ENCODE measurements at places on chromosomes 4 and X. TPM values are rescaled to one million over a fixed set of nuclear protein-coding genes. Genes with fewer than 3 reads are reported as not detected.
A peak's percentile ranks its signal among the peaks of the same experiment; 100 is the strongest.

DNA sequence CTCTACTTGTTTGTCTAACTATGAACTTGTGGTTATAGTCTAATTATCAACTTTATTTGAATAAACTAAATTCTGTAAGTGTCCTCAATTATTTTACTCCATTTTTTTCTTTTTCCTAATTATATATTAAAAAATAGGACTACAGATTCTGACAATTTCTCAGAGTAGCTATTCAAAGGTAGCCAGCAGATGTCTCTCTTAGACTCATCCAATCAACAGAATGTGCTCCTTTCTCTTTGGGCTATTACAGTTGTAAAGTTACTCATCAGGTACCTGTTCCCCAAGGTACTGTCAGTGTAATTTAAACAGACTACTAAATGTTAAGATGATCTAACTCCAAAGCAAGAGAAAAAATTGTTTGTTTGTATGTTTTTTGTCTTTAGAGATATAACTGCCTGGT, 248.6 kb downstream of the PCDH18 start:
- H3K4me1 ChIP-seq: no peaks in the 10 kb centered on the region
- H3K27me3 ChIP-seq: no peaks in the 10 kb centered on the region
- DNase-seq: no peak

CT47B1 gene
- not detected for total RNA-seq

DNA sequence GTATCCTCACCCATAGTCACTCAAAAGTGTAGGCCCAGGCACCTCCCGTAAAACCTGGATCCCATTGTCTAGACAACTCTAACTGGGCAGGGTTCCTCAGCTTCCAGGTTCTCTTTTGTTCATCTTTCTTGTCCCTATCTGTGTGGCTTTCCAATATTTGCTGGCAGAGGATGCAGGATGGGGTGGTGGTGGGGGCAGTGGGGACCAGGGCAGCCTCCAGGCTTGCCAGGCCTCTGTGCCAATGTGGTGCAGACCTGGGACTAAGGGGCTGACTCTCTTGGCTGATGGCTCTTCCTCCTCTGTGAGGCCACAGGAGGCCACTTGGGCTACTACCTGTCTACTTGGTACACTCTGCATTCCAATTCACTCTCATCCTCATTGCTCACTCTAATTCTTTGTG, 76.4 kb downstream of the NBDY start:
- no peaks in the 10 kb centered on the region for H3K4me1 ChIP-seq
- no peak overlapping the region for H3K4me3 ChIP-seq
- no peak overlapping the region for H3K27ac ChIP-seq
- H3K27me3 ChIP-seq: no peaks in the 10 kb centered on the region

NUP62CL gene
- total RNA-seq: not detected

CXCL8 gene
- total RNA-seq: 12.6 TPM

DNA sequence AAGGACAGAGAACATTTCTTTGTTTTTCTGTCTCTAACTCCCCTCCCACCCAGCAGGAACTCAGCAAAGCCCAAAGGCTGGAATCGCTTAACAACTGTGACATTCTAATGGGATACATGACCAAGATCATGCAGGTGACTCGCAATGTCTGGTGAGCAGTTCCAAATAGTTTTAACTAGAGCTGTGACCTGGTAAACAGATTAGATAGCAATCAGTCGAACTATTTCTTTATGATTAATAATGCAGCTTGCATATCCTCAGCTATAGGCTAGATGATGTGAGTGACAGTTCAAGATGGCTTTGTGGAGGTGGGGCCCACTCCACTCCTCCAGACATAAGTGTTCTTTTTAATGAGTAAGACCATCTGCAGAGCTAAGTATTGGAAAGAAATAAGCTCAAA, 20.0 kb upstream of the GABRE start:
- H3K4me1 ChIP-seq: no peaks in the 10 kb centered on the region
- no peak overlapping the region for H3K27ac ChIP-seq
- H3K36me3 ChIP-seq: no peaks in the 10 kb centered on the region
- no peak for DNase-seq
- no peaks in the 10 kb centered on the region for H3K27me3 ChIP-seq

DNA sequence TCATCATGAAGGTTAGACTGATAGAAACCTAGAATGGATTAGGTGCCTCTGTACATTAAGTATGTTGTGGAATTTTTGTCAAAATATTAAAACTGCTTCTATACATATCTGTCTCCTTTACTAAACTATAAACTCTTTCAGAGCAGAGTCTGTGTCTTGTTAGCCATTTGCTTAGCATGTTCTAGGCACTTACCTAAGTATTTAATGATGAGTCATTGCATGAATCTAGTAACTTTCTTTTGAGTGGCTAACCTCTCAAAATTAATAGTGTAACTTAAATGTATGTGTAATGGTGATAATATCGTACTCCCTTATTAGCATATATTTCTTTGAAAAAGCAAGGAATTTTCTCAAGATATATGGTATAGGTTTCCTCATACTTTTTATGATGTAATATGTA, 57.8 kb downstream of the RAP1GDS1 start:
- H3K36me3 ChIP-seq: no peaks in the 10 kb centered on the region
- no peak overlapping the region for H3K4me3 ChIP-seq
- no peak overlapping the region for H3K27ac ChIP-seq
- DNase-seq: no peak
- H3K4me1 ChIP-seq: peaks cover 14% of the 10 kb centered on the region
- no peaks in the 10 kb centered on the region for H3K27me3 ChIP-seq

TMPRSS11A gene
- total RNA-seq: not detected

- no peaks in the 10 kb centered on the region for H3K27me3 ChIP-seq
- no peaks in the 10 kb centered on the region for H3K36me3 ChIP-seq
- no peak for DNase-seq
- H3K4me3 ChIP-seq: no peak overlapping the region
Observed at GRCh38 chrX:50125480-50125879, 75.3 kb downstream of the AKAP4 start.

- no peaks in the 10 kb centered on the region for H3K36me3 ChIP-seq
- no peak overlapping the region for H3K4me3 ChIP-seq
- H3K4me1 ChIP-seq: peaks cover 3% of the 10 kb centered on the region
Observed at GRCh38 chr4:56375458-56375857, 11.8 kb downstream of the AASDH start.

- no peak overlapping the region for H3K27ac ChIP-seq
- no peak for DNase-seq
- H3K4me1 ChIP-seq: no peaks in the 10 kb centered on the region
- H3K27me3 ChIP-seq: no peaks in the 10 kb centered on the region
- no peaks in the 10 kb centered on the region for H3K36me3 ChIP-seq
Observed at GRCh38 chr4:125994024-125994423, 679.3 kb downstream of the FAT4 start.

DNA sequence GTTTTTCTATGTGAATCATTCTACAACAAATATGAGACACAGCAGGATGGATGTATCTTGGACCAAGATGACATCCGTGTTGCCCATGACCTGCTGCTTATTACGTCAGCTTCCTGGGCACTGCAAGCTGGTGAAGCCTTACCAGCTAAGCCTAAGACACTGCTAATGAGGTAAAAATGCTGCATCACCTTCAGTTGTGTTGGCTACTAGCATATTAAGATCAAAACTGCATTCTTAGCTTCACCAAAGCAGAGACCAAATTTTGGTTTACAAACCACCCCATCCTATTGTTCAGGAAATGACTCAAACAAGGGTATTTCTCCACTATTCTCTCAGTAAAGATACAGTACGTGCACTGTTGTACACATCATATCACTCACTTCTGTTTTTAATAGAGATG, 50.3 kb downstream of the MAML3 start:
- H3K27ac ChIP-seq: peak overlapping the region; percentile 82
- H3K4me1 ChIP-seq: peaks cover 53% of the 10 kb centered on the region
- H3K27me3 ChIP-seq: no peaks in the 10 kb centered on the region
- H3K36me3 ChIP-seq: no peaks in the 10 kb centered on the region
- H3K4me3 ChIP-seq: no peak overlapping the region
- DNase-seq: peak; percentile 72

TMEM255A gene
- total RNA-seq: not detected

GRCh38 chrX:112736310-112736709, 56.6 kb upstream of the LHFPL1 start:
- no peak overlapping the region for H3K4me3 ChIP-seq
- no peaks in the 10 kb centered on the region for H3K4me1 ChIP-seq
- H3K36me3 ChIP-seq: no peaks in the 10 kb centered on the region
- no peak overlapping the region for H3K27ac ChIP-seq
- no peak for DNase-seq
- no peaks in the 10 kb centered on the region for H3K27me3 ChIP-seq

GRCh38 chr4:37749398-37749988, 63.3 kb upstream of the RELL1 start:
- H3K4me3 ChIP-seq: no peak overlapping the region
- peaks cover 5% of the 10 kb centered on the region for H3K27me3 ChIP-seq
